ENCODE measurements at places on chromosomes 12 and 14.

- DNase-seq = no peak
Observed at GRCh38 chr12:50201987-50202521, 34.9 kb upstream of the CERS5 start.

DNA sequence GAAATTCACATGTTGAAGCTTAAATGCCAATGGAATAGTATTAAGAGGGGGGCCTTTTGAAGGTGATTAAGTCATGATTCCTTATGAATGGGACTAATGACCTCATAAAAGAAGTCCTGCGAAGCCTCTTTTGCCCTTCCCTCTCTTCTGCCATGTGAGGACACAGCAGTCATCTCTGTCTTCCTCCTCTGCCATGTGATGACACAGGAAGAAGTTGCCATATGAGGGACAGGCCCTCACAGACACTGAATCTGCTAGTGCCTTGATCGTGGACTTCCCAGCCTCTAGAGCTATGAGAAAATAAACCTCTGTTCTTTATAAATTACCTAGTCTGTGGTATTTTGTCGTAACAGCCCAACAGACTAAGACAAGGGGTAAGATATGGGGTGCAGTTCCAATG is 100.7 kb downstream of the VCPKMT start:
- DNase-seq = no peak

DNA sequence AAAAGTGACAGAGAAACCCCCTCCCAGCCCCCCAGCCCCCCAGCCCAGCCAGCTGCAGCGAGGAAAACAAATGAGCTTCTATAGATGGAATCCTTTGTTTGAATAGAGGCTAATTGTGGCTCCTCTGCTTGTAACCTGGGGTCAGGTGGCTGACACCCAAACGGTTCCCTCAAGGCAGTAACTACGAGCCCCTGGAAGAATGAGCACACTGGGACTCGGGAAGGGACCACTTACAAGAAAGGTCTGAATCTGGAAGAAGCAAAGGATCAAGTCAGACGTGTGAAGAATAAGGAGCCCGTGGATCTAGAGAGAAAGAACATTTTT is 108.7 kb upstream of the FUT8 start:
- DNase-seq = no peak

GRCh38 chr14:47346849-47347248 is 328.6 kb downstream of the MDGA2 start:
- DNase-seq = no peak

DNA sequence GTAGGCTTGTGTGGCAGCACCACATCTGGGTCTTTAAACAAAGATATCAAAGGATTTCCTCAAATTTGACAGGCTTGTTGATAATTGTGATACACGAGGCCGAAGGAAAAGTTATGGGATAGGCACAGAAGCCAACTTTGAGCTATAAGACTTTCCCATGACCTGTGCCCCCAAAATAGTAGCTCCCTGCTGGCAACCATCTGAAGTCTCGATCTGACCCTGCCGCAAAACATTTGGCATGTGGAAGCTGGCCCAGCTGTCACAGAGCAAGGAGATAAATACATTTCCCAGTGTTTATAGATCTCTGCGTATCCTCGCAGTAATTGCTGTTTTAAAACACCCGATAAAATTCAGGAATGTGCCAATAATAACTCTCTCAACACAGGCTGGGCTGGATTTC is 26.4 kb upstream of the RGS6 start:
- no peak for DNase-seq

- no peak for DNase-seq
Observed at GRCh38 chr12:70427611-70428010, 61.5 kb downstream of the KCNMB4 start.

DNA sequence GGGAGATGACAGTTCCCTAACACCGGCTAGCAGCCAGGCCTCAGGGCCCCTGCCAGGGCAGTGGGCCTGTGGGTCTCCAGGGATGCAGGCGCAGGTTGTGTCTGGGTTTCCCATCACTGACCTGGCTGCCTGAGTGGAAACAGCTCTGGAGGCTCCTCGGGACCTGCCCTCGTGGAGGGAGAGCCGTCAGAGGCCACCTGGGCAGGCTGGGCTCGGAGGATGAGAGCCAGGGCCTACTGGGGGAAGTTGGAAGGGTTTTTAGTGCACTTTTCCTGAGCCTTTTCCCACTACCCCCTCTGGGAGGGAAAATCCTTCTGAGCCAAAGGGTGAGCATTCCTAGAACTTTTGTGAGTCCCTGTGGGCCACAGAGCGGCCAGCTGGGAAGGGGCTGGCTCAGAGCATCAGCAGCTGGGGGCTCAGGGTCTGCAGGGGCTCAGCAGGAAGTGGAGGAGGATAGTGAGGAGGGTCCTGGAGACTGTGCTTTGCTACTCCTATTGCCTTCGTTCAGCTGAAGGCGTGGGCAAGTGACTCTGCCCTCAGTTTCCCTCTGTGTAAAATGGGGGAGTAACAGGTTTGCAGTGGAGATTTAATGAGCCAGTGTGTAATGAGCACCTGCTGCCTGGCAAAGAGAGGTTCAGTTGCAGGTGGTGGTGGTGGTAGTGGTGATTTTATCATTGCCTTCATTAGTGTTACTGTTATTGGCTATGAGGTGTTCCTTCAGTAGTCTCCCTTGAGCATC is 1.8 kb downstream of the SH2B3 start:
- DNase-seq = no peak

Measured in CD4-positive, alpha-beta T cell treated with Interleukin-6 for 4 hours (primary cell).